SIG-M5 (cell line): ENCODE measurements at places on chromosomes 12 and 14.

- DNase-seq, result no peak
Measured at GRCh38 chr12:4272424-4273272, 914 bp upstream of the CCND2 start.

- no peak for DNase-seq
Measured at GRCh38 chr12:19144985-19145384, 15.5 kb downstream of the PLEKHA5 start.

- DNase-seq, result no peak
Measured at GRCh38 chr14:60090864-60091519, 731 bp upstream of the PCNX4 start.

DNA sequence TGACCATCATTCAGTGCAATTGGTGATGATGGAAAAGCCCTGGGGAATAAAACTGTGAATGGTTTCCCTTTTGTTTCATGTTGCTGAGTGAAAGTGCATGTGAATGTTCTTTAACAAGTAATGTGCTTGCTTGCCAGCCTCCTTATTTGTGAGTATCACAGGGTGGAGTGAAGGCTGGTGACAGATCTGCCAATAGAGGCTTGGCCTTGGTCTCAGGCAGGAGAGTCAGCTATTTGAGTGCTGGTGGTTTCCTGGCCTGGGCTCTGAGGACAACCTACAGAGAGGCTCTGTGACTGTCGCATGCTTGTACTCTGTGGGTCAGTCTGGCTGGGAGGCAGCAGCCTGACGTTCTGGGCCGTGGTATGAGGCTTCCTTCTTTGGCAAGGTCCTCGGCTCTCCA is 20.7 kb downstream of the KRT85 start:
- DNase-seq, result no peak

DNA sequence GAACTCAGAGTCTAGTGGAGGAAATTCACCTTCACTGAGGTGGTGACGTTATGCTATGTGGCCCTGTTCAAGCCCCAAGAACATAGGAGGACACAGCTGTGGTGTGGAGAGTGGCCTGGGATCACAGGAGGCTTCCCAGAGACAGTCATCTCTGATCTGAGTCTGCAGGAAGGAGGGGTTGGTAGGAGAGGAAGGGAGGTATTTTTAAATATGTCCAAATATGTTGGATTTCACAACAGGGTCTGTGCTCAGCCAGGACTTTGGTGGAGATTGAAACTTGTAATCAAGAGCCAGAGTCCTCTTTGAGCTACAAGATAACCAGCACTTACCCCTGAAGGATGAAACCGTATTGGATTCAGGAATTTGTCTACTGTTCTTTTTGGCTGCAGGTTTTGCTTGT is 26.4 kb upstream of the MED13L start:
- DNase-seq, result peak; percentile 58
